ENCODE measurements at places on chromosomes 13 and 19.

GRCh38 chr13:110562036-110562597, 595 bp upstream of the RAB20 start:
- DNase-seq, result no peak

- DNase-seq, result no peak
Measured at GRCh38 chr19:19525611-19526380, 2.9 kb upstream of the YJEFN3 start.

DNA sequence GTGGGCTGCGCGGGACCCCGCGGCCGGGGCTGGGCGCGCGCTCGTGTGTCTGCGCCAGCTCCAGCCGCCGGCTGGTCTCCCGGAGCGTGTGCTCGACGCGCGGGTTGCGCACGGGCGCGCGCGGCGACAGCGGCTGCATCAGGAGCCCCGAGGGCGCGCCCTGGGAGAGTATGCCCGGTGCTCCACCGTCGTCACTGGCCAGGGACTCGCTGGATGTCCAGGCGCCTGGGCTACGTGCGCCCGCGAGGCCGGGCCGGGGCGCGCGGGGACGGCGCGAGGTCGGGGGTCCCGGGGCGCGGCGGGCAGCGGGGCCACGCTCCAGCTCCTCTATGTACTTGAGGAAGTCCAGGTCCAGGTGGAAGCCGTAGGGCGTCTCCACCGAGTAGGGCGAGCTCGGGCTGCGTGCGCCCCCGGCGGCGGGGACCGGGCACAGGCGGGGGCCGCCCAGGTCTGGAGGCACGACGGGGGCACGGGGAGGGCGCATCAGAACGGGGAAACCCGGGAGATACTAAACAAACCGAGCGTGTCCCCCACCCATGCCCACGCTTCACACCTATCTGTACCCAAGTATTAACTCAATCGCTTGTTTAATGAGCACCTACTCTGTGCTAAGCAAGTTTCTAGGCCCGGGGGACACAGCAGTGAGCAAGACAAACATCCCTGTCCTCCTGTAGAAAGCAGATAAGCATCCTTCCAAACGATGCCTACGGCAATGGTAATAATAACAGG, 7.6 kb downstream of the KANK3 start:
- DNase-seq, result no peak

GRCh38 chr19:10361569-10362011, 18.8 kb downstream of the TYK2 start:
- no peak for DNase-seq

DNA sequence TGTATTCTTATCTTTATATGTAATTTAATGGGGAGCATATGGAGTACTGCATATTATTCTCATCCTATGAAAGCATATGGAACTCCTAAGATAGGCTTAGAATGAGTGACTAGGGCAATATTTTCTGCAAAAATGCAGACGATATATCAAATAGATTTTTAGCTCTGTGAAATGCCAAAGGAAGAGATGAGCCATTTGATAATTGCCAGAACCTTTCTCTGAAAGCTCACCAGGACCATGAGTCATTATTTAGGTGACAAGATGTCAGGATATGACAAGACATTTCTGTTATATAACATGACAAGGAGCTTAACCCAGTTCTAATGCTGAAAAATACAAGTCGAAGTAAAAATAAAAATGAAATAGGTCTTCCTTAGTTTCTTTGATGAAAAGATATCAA, 145.0 kb downstream of the SLITRK6 start:
- no peak for DNase-seq

GRCh38 chr13:50392977-50393376, 377.7 kb downstream of the KCNRG start:
- DNase-seq, result no peak

GRCh38 chr13:74443631-74444030, 309.4 kb upstream of the KLF12 start:
- no peak for DNase-seq

GRCh38 chr13:50244713-50245574, 229.7 kb downstream of the KCNRG start:
- peak; percentile 61 for DNase-seq

DNA sequence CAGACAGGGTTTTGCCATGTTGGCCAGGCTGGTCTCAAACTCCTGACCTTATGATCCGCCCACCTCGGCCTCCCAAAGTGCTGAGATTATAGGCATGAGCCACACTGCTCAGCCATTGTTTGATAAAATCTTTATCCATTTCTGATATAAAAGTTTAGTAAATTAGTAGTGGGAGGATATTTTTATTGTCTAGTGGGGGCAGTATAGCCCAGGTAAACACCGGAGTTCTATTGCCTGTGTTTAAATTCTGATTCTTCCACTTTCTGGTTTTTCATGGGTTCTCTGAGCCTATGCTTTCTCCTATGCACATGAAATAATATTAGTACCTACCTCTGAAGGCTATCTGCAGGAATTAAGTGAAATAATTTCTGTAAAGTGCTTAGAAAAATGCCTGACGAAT, 20.1 kb upstream of the ARHGEF18 start:
- no peak for DNase-seq
